Psoas muscle (tissue), 8 donors: ENCODE measurements at places on chromosomes 11 and 22. TPM values are rescaled to one million over a fixed set of nuclear protein-coding genes. Genes with fewer than 3 reads are reported as not detected.

GRCh38 chr11:16811136-16812020, 72.9 kb downstream of the C11orf58 start:
- peaks cover 6% of the 10 kb centered on the region for H3K4me1 ChIP-seq
- no peaks in the 10 kb centered on the region for H3K27me3 ChIP-seq
- no peak for DNase-seq
- H3K4me3 ChIP-seq: no peak overlapping the region
- no peak overlapping the region for H3K27ac ChIP-seq
- H3K36me3 ChIP-seq: no peaks in the 10 kb centered on the region

DNA sequence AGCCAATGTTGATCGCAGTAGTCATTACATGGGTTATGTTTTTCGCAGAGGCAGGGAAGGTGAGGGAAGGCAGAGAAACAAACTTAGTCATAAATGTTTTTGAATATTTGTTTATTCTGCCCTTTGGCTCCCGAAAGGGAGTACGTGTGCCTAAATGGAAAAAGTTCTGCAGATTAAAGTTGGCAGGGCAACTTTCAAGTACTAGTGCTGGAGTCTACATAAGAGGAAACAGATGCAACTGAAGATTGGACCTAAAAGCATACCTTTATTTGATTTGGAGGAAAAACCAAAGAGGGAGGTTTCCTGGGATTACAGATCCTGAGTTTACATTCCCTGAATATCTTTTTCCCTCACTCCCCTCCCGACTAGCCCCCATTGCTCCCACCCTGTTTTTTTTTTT, 5.7 kb downstream of the HSD17B12 start:
- H3K36me3 ChIP-seq: peaks cover 4% of the 10 kb centered on the region
- no peak overlapping the region for H3K4me3 ChIP-seq
- no peaks in the 10 kb centered on the region for H3K27me3 ChIP-seq
- no peak overlapping the region for H3K27ac ChIP-seq
- DNase-seq: no peak
- H3K4me1 ChIP-seq: peaks cover 58% of the 10 kb centered on the region

GRCh38 chr11:123122852-123123251, 60.9 kb upstream of the HSPA8 start:
- no peaks in the 10 kb centered on the region for H3K27me3 ChIP-seq

DNA sequence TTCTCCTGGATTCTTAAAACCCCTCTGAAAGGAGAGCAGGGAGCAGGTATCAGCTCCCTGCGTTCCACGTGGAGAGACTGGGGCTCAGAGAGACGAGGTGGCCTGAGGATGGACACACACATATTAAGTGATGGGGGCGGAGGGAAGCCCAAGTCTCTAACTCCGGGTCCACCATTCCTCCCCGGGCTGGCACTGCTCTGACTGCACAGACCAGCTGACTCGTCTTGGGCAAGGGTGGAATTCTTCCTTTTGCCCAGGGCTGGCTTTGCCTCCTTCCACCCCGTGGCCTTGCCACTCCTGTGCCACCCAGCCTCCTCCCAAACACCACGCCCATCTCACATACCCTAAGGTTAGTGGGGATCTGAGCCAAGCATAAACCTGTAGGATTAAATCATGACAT, 65.0 kb downstream of the BUD13 start:
- H3K4me1 ChIP-seq: peaks cover 4% of the 10 kb centered on the region
- no peak overlapping the region for H3K27ac ChIP-seq
- H3K27me3 ChIP-seq: peaks cover 19% of the 10 kb centered on the region
- H3K36me3 ChIP-seq: no peaks in the 10 kb centered on the region
- DNase-seq: no peak

- H3K36me3 ChIP-seq: no peaks in the 10 kb centered on the region
- peak; percentile 6 for DNase-seq
- no peak overlapping the region for H3K4me3 ChIP-seq
- H3K27ac ChIP-seq: no peak overlapping the region
- H3K4me1 ChIP-seq: no peaks in the 10 kb centered on the region
Observed at GRCh38 chr11:1081601-1082311, 7.1 kb downstream of the MUC2 start.

DNA sequence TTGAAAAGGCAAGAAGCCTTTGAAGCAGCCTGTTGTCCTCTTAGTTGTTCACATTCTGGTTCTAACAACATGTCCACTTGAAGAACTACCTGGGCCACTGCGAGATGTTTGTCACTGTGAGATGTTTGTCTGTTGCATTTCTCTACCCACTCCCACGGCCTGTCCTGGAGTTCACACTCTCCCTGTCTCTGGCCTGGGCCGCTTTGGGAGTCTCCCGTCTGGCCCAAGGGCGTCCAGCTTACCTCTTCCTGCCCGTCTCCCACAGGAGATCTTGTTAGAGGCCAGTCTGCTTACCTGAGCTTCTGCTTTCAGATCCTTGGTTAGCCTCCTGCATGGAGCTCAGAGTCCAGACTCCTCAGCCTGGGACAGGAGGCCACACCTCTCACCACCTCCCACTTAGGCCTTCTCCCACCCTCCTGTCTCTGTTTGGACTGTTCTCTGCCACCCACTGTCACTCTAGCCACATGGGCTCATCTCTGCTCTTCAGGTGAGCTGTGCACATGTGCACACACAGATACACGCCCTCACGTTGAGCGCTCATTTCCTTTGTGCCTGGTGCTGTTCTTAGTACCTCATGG, 66.0 kb downstream of the TBC1D22A start:
- H3K27ac ChIP-seq: no peak overlapping the region
- H3K4me3 ChIP-seq: no peak overlapping the region
- no peak for DNase-seq
- no peaks in the 10 kb centered on the region for H3K27me3 ChIP-seq

The SHANK2 gene
- 0.04 TPM for polyA plus RNA-seq

The EXPH5 gene
- polyA plus RNA-seq: 0.01 TPM

The SCO2 gene
- 0.99 TPM for polyA plus RNA-seq

The RNF141 gene
- polyA plus RNA-seq: 13.7 TPM

- no peak for DNase-seq
- H3K4me1 ChIP-seq: no peaks in the 10 kb centered on the region
- H3K36me3 ChIP-seq: no peaks in the 10 kb centered on the region
- no peak overlapping the region for H3K4me3 ChIP-seq
- H3K27me3 ChIP-seq: no peaks in the 10 kb centered on the region
Observed at GRCh38 chr11:76621868-76622267, 48.7 kb downstream of the LRRC32 start.
